T-helper 9 cell (primary cell): ENCODE measurements at places on chromosomes 1 and 21.
A peak's percentile ranks its signal among the peaks of the same experiment; 100 is the strongest.

DNA sequence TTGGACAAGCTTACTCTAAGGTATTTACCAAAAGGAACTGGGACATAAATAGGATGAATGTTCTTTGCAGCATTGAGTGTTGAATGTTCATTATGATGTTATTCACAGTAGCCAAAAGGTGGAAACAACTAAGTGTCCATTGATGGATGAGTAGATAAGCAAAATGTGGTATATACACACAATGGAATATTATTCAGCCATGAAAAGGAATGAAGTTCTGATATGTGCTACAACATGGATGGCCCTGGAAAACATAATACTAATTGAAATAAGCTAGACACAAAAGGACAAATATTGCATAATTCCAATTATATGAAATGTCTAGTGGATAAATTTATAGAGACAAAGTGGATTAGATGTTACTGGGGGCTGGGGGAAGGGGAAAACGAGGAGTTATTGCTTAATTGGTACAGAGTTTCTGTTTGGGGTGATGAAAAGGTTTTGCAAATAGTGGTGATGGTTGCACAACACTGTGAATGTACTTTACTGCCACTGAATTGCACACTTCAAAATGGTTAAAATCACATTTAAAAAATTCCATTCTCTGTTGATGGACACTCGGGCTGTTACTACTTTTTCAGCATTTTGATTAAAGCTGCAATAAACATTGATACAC is 2.9 kb downstream of the MTARC1 start:
- no peak for DNase-seq

- no peak for DNase-seq
Observed at GRCh38 chr1:230350208-230350921, 75.8 kb downstream of the PGBD5 start.

- DNase-seq = no peak
Observed at GRCh38 chr1:88730995-88731394, 46.9 kb downstream of the PKN2 start.

DNA sequence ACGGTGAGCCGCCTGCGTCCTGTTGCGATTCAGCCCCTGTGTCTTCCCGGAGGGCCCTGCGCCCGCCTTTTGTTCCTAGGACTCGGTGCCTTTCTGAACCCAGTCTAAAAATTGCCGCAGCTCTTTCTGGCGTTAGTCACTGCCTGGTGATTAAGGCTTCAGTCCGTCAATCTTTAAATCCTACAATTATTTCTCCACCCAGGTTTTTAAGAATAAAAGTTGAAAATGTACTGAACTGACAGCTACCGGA is 16.2 kb upstream of the PDXK start:
- DNase-seq = no peak

DNA sequence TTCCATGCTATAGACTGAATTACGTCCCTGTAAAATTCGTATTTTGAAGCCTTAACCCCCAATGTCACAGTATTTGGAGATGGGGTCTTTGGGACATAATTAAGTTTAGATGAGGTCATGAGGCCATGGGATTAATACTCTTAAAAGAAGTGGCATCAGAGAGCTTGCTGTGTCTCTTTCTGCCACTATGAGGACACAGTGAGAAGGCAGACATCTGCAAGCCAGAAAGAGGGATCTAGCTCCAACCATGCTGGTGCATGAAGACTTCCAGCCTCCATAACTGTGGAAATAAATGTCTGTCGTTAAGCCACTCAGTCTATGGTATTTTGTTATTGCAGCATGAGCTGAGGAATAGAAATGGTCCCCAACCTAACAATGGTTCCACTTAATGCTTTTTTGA is 99.0 kb downstream of the LTN1 start:
- DNase-seq = no peak

DNA sequence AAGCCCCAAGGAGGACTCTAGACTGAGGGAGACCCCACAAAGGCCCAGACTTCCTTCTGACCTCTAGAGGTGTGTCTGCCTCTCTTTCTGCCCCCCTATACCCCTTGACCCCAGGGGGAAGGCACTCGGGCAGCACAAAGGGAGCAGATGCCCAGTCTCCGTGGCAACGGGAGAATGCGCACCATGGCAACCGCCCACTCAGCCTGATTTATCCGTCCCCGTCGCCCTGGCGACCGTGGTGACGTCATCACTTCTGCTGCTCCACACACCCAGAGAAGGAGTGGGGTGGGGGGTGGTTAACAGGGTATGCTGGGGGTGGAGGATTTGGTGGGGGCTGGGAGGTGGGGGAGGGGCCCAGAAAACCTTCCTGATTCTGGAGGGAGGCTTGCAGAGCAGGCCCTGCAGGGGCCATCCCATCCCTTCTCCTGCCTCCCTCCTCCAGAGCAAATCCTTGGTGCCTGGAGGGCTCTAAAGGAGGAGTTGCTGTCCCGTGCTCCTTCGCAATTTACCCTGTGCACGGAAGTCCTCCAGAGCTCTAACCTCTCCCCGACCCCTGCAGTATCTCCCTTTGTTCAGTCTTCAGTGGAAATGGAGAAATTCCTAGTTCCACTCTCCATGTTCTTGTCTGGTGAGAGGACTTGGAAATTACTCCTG is 6.3 kb downstream of the CELF3 start:
- no peak for DNase-seq

DNA sequence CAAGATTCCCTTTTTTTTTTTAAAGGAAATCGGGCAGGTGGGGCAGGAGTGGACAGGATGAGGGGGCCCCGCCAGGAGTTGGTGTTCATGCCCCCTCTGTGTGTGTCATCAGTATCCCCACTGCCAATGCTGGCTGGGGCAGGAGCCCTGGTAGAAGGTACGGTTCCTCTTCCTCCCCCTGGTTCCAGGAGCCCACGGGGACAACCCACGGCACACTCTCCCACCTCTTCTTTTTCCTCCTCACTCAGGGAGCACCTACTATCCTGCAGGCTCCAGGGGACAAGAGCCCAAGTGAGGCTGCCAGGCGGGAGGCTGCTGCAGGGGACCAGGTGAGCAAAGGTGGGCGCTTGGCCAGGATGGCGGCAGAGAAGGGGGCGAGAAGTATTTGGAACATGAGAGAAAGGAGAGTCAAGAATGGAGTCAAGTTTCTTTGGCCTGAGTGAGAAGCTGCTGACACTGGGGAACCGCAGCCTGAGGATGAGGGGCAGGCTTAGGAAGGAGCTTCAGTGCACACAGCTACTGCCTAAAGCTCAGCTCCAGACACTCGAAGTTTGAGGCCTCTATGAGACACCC is 26.5 kb downstream of the ECE1 start:
- DNase-seq = no peak

DNA sequence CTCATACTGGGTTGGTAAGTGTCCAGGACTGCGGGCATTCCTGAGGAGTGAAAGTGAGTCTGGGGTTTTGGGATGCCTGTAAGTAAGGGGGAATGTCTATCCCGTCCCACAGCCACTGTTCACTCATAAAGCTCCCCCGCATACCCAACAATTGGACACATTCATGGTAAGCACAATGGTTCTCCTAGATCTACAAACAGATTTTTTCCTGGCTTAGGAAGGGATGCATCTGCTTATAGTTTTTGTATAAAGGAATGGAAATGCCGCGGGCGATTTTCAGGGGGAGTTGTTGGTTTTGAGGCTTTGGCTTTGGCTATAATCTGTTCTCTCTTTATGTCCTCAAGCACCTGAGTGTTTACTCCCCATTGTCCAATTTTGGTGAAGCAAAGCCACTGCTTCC is 7.1 kb downstream of the ERVH48-1 start:
- no peak for DNase-seq

DNA sequence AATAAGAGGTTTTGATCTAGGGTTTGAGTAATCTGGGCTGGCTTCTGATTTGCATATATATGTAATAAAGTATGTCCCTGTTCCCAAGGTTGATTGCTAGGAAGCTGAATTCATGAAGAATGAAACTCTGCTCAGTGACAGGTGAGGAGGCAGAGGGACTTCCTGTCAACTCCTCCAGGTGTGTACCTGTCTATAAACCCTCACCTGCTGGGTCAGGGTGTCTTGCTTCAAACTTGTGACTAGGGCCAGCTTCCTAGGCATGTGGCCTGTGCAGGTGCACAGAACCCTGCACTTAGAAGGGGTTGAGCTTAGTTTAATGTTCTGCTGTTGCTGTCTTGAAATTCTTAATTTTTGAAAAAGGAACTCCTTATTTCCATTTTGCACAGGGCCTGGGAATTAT is 21.1 kb downstream of the OLFML3 start:
- no peak for DNase-seq

DNA sequence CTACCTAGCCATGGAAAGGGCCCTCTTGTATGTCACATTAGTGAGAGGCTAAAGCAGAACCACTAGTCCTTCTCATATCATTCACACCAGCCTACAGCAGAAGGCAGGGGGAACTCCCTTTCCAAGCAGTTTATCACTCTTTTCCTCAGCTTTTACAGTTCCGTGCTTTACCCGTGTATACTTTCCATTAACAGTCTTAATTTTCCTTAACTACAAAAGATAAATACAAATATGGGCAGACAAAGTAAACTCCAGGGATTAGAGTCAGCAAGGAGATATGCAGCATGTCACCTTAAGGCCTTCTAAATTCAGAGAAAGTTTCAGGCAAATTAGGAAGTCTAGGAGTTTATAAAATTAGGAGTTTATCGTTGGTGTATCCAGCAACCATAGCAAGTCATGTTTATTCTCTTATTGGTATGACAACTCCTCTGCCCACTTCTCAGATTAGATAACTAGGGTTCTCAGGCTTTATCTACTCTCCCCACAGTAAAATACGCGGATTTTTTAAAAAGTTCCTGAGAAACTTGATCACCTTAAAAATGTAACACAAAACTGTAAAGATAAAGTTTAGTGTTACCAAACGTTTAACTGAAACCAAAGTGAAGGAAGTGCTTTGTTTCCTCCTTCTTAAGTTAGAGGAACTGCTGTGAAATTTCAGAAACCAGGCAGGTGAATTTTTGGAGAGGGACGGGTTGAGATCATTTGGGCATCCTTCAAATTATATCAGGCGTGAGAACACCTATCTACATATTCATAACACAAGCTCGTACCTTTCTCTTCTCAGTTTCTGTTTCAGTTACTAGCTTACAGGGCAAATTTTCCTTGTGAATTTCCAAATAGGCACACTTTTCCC is 42.7 kb upstream of the SLC19A2 start:
- no peak for DNase-seq

DNA sequence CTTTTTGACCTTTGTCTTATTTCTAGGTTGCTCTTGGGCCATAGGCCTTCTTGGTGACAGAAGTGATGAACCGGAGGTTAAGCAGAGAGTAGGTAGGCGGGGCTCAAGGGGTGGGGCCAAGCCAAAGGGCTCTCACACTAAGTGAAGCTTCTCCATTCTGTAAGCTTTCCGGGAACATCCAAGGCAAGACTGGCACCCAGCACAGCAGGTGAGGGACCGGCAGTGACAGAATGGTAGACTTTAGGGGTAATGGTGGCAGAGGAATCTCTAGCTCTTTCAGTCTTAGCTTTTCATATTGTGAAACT is at the start of gene TNFAIP8L2:
Gene TNFAIP8L2 (plus strand): TSS at position 135 of the 305 bp plus-strand sequence. CDS start 2,049 bp downstream, outside the sequence.
- DNase-seq = peak; percentile 56
